ENCODE measurements at places on chromosomes 4 and X. TPM values are rescaled to one million over a fixed set of nuclear protein-coding genes. Genes with fewer than 3 reads are reported as not detected.

Gene GSX2
- total RNA-seq, result not detected

Gene TKTL1
- total RNA-seq, result 0.12 TPM

Gene ZIC3
- total RNA-seq, result not detected

Gene MCF2
- total RNA-seq, result 0.52 TPM

Gene ACSL4
- total RNA-seq, result 76.0 TPM

Gene LEF1
- total RNA-seq, result 133 TPM

Gene HDX
- total RNA-seq, result 1.9 TPM

Gene SHROOM4
- not detected for total RNA-seq

Gene TEX11
- total RNA-seq, result 0.12 TPM

Gene MMRN1
- total RNA-seq, result not detected

Gene CT83
- total RNA-seq, result not detected

Gene CXXC4
- total RNA-seq, result not detected

Gene INTU
- total RNA-seq, result not detected

Gene DCX
- total RNA-seq, result not detected

Gene VCX3B
- not detected for total RNA-seq

Gene TRO
- 1.3 TPM for total RNA-seq

Gene SSX2B
- total RNA-seq, result not detected

Gene MSX1
- not detected for total RNA-seq

Gene BMP3
- total RNA-seq, result not detected

Gene SYNPO2
- 0.26 TPM for total RNA-seq

Gene HTATSF1
- 50.2 TPM for total RNA-seq

Gene CPLX1
- total RNA-seq, result 1.3 TPM

Gene JCHAIN
- total RNA-seq, result not detected

Gene SGMS2
- total RNA-seq, result 0.64 TPM

Gene MAOA
- total RNA-seq, result 0.54 TPM

Gene ASB9
- not detected for total RNA-seq

Gene MYOZ2
- not detected for total RNA-seq

Gene BDH2
- 9.1 TPM for total RNA-seq

Gene ANXA3
- total RNA-seq, result 9.2 TPM

Gene MAGEC2
- not detected for total RNA-seq

Gene MAGEE1
- total RNA-seq, result 1.8 TPM

Gene ALAS2
- not detected for total RNA-seq

Gene SSX7
- not detected for total RNA-seq

Gene OTUD4
- 80.9 TPM for total RNA-seq

Gene GLRA2
- total RNA-seq, result not detected
